ENCODE measurements at places on chromosomes 16 and 17.

GRCh38 chr16:28875134-28876018 is 2.9 kb upstream of the ATP2A1 start:
- no peak for DNase-seq

- DNase-seq = no peak
Measured at GRCh38 chr16:31456988-31457360, 2.3 kb upstream of the ARMC5 start.

- no peak for DNase-seq
Measured at GRCh38 chr17:27522028-27522635, 65.9 kb downstream of the KSR1 start.

- no peak for DNase-seq
Measured at GRCh38 chr17:68260051-68260762, 12.4 kb downstream of the AMZ2 start.

GRCh38 chr16:56424791-56425438 is 430 bp downstream of the AMFR start:
- DNase-seq = no peak

DNA sequence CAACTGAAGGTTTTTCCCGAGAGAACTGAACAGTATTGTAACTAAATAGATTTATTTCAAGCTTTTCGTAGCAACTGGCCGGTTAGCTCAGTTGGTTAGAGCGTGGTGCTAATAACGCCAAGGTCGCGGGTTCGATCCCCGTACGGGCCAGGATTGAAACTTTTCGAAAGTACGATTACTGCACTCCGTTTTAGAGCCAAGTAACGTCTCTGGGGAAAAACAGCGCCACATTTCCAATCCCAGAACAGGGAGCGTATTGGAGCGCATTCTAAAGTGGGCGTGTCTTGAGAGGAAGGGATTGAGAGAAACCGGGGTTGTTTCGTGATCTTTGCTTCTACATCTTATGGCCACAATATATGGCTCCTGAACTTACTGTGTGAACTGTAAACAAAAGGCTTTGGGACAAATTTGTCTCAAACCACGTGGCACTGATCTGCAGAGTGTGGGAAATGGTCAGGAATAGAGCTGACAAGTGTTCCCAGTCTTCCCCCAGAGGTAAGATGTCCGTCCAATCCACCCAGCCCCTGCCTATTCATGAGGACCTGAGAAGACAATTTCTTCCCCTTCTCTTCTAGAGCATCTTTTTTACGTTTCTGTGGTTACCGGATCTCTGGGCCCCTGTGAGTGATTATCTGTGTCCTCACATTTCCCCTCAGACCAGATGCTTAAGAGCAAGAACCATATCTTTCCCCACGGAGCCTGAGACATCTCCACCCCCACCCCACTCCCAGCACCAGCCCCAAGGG is 2.3 kb downstream of the BORCS6 start:
- peak; percentile 98 for DNase-seq

GRCh38 chr17:67588326-67588725 is 129.4 kb upstream of the NOL11 start:
- no peak for DNase-seq

GRCh38 chr16:77435272-77435820 is 512 bp upstream of the ADAMTS18 start:
- DNase-seq = no peak

DNA sequence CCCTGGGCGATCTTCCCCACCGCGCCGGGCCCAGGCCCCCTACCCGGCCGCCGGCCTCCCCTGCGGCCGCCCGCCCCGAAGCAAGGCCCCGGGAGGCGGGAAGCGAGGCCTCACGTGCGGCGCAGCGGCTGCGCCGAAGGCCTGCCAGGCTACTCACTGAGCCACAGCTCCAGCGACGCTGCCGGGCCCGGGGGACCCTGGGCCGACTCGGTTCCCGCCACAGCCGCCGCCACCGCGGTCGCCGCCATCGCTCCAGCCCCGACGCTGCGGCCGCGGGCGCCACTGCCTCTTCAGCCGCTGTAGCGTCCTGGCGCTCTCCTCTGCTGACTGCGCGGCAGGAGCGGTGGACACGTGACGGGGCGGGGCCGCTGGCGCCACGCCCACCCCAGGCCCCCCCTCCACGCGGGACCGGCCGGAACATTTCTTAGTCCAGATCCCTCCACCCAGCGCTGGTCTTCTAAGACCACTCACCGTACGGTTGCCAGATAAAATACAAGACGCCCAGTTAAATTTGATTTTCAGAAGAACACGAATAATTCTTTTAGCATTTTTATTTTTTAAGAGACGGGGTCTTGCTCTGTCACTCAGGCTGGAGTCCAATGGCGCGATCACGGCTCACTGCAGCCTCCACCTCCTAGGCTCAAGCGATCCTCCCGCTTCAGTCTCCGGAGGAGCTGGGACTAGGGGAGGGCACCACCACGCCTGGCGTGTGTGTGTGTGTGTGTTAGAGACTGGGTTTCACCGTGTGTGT is at the start of gene GGA2:
GGA2 (minus strand) TSS at position 331 of the 751 bp plus-strand sequence; CDS start at position 248, 83 bp downstream.
- peak; percentile 94 for DNase-seq

DNA sequence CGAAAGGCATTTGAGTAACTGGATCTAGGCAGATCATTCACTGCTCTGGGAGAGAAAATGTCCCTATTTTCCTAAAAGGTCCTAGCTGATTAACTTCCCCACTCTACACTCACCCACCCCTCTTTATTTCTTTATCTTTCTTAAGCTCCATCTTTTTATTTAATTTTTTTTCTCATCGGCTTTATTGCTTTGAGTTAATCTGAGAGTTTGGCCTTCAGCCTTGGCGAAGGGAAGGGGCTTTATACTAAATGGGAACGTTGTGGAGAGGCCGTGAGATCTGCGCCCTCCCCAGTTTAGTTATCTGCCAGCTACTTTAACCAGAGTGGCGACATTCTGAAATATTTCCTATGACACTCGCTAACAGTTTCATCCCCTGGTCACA is 882 bp upstream of the TOX3 start:
- DNase-seq = no peak

DNA sequence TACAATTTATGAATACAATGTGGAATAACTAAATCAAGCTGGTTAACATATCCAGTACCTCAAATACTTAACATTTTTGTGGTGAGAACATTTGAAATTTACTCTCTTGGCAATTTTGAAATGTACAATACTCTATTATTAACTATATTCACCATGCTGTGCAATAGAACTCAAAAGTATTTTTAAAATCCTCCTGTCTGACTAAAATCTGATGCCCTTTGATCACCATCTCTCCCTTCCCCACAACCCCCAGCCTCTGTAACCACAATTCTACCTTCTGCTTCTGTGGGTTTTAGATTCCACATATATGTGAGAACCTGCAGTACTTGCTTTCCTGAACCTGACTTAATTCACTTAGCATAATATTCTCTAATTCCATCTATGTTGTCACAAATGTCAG is 71.6 kb upstream of the ALOX12 start:
- no peak for DNase-seq

GRCh38 chr17:4800462-4801196 is 1.5 kb downstream of the C17orf114 start:
- DNase-seq = no peak

GRCh38 chr17:43845766-43846165 is 1.2 kb upstream of the CD300LG start:
- DNase-seq = no peak

DNA sequence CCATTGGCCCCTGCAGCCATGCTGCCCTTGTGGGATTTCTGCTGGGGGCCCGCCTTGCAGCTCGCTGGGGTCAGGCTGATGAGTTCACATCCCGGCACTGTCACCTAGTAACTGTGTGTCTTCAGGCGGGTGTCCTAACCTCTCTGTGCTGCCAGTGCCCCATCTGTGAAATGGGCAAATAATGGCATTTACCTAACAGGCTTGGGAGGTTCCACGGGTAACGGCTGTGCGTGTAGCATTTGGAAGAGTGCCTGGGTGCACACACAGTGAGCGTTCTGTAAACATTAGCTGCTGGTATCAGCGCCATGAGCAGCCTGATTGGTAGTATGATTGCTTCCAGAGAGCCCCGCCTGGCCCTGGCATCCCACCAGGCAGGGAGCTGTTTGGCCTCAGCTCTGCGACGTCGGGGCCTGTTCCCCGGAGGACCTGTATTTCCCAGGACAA is 167.3 kb upstream of the GSE1 start:
- no peak for DNase-seq

GRCh38 chr16:583815-584591 is 5.9 kb upstream of the RAB40C start:
- DNase-seq = no peak

GRCh38 chr17:39225959-39226683 is 376 bp upstream of the STAC2 start:
- peak; percentile 56 for DNase-seq

DNA sequence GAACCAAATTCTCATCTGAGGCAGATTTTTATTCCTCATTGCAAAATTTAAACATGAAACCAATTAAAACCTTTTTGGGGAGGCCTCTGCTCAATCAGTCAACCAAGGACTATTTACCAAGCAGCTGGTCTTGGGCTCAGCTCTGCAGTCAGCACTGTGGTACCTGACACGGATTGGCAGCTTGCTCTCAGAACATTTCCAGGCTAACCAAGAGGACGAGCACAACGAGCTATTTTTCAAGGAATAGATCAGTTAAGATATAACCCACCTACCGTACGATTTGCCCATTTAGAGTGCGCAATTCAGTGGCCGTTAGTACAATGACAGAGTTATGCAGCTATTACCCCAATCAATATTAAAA is 26.4 kb upstream of the KLHDC4 start:
- no peak for DNase-seq

DNA sequence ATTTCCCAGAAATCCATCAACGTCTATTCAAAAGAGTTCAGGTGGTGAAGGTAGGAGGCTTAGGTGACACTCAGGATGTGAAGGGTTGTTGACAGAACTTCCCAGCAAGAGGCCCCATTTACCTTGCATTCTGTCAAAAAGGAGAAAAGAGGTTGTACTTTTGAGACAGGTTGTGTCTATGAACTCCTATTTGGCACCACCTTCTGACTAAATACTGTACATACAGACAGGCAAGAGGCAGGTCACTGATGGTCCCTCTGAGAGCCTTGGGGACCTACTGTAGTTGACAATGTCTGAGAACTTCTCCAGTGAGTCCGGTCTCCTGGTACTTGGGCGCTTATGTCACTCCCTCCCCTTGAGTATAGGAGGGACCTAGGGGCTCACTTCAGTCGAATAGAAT is 479.3 kb upstream of the ZFHX3 start:
- peak; percentile 32 for DNase-seq

DNA sequence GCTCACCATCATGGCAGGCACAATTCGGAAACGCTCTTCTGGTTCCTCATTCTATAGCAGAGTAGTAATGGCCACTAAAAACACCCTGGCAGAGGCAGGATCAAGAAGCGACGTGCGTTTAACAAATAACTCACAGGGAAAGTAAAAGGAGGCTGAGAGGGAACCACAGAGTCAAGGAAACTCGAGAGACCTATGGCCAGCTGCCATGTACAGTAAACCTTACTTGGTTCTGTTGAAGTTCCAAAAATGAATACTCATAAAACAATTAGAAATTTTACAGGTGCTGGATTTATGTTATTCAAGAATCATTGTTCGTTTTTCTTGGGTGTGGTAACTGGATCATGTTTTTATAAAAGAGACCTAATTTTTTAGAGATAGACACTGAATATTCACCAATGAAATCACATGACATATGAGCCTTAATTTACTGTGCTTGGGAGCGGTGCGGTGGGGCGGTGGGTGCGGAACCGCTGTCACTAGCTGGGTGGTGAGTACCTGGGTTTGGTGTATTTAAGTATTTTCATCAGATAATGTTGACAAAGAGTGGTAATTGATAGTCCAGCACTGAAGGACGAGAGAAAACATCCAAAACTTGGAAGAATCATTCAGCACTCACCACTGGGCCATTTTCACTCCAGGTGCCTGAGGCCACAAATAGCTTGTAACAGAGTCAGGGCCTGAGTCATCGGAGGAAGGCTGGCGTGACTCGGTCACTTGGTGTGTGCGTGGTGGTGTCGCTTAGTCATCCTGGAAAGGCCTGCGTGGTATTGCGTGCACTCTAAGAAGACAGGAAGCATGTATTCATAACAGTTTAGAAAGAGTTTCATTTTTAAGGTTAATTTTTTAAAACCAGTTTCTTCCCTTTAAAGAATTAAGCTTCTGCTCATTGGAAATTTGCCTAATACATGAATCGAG is 135.4 kb upstream of the CHMP6 start:
- no peak for DNase-seq

DNA sequence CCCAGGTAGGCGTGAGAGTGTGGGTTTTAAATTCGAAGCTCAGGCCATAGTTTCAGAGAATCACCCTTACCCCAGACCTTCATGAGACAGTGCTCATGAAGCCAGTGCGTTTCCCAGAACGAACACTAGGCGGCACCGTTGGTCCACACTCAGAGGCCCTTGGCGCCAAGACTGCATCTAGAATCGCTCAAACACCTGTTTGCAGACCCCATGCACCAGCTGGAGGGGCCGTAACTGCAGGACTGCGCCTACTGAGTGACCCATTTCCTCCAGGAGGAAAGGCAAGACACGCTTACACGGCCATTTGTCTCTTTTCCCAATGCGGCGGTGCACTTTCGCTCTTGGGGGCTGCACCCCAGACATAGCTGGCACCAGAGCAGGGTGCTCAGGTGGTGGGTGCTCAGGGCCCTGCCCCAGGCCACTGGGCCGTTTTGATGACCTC is 34.0 kb downstream of the ADGRG5 start:
- peak; percentile 77 for DNase-seq

DNA sequence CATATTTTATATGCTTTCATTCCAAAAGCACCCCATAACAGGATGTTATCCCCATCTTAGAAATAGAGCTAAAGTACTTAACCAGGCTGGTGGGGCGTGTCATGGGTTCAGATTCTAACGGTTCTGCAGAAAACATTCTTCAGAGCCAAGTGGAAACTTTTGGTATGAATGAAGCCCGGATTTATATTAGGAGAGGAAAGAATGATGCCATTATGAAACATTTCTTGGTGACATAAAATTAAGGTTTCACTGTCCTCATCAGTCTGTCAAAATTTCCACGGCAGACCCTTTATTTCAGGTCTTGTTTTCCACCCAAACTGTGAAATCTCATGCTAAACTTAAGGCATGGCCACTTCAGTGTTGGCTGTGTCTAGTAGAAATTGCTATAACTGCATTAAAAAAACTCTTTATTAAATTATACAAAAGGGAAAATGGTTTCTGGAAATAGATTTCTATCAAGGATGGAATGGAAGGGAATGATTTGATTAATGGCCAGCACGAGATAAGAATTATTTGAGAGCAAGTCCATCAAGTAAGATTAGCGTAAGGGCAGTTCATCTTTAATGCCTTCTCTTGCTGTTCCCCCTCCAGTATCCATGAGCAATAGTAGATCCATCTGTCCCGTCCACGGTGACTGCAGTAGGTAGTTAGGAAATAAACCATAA is 11.7 kb downstream of the PRKCA start:
- DNase-seq = no peak

DNA sequence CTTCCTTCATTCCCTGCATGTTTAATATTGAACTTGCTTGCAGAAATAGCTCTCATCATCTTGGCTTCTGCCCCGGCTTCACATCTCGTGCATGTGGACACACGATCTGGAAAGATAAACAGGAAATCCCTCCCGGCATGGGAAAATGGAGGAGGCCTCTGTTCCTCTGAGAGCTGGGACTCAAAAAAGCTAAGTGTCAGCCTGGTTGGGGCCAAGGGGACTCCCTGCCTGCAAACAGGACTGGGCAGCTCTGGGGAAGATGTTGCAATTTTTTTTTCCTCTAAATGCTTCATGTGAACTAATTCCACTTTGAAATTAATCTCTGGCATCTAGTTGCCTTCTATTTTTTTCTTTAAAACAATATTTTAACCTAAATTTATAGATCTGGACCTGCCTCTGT is 24.8 kb downstream of the ITPRIPL2 start:
- no peak for DNase-seq

- peak; percentile 38 for DNase-seq
Measured at GRCh38 chr17:32266389-32267301, 1.0 kb downstream of the RHBDL3 start.
